ENCODE measurements at places on chromosomes 2 and 18.

GRCh38 chr2:204010628-204011560, 74.3 kb downstream of the ICOS start:
- DNase-seq, result no peak

GRCh38 chr18:48809365-48809764, 141.4 kb downstream of the SMAD7 start:
- no peak for DNase-seq

DNA sequence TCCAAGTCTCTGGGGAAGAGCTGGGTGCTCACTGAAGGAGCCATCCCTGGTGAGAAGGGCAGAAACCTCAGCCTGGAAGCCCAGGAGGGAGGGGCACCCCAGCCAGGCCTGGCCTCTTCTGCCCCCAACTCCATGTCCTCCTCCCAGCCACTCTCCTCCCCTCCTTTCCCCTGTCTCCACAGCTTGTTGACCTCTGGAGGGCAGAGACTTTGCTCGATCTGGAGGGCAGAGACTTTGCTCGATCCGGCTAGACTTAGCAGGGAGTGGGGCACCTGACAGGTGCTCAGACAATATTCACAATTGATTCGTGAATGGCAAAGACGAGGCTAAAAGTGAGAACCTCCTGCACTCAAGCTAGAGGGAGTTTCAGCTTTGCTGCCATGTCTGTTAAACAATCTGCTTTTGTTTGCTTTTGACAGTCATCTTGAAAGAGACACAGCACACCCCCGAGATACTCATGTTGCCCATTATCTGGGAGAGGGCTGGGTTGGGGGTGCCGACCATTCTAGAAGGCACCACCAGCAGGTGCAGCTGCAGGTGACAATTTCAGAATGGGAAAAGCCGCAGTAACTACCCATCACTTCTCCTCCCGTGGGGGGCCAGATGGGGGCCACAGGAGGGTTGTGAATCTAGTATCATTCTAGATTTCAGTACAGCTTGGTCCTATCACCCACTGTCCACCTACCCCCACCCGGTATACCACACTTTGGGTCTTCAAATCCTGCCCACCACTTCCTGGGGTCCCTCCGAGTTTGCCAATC, 54.8 kb downstream of the DNMT3A start:
- DNase-seq, result no peak

- DNase-seq, result no peak
Measured at GRCh38 chr2:231720292-231720986, 12.1 kb downstream of the PTMA start.

DNA sequence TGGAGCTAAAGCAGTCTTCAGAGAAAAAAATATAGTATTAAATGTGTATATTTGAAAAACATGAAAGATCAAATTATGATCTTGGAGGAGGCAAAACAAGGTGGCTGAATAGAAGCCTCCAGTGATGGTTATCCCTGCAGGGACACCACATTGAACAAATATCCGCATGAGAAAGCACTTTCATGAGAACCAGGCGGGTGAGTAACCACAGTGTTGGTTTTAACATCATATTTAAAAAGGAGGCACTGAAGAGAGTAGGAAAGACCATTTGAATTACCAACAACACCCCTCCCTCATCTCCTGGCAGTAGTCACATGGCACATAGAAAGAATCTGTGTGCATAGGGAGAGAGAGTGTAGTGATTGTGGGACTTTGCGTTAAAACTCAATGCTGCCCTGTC, 759.6 kb upstream of the NRXN1 start:
- DNase-seq, result no peak

GRCh38 chr2:205130111-205130829, 552.0 kb upstream of the NRP2 start:
- no peak for DNase-seq

GRCh38 chr2:197940382-197940781, 136.0 kb downstream of the PLCL1 start:
- DNase-seq, result peak; percentile 14

DNA sequence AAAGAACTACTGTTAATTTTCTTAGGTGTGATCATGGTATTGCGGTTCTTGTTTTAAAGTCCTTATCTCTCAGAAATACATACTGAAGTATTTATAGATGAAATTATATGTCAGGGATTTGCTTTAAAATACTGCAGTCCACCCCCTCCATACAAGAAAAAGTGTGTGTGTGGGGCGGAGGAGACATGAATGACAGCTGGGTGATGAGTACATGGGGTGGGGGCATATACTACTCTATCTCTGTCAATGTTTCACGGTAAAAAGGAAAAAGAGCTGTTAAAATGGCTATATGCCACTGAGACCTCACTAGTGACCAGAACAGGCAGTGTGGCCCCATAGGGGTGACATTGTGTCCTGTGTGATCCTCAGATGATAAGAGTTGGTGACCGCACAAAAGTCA, 54.1 kb downstream of the SPRED2 start:
- DNase-seq, result no peak

DNA sequence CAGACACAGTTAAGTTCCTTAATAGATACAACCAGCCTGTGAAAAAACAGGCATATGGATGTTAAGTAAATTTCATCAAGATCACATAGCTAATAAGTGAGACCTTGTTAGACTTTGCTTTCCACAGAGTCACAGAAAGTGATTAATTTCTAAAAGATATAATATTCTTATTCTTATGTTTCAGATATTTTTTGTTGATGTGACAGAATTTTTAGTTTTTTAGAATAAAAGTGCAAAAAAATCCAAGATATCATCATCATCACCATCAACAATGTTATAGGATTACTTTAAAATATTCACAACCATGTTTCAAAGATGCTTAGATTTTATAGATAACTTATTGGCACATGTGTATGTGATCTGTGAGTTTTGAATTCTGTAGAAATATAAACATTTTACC, 132.3 kb upstream of the ITGA4 start:
- DNase-seq, result no peak

- no peak for DNase-seq
Measured at GRCh38 chr2:48391616-48392015, 138.3 kb upstream of the STON1 start.

GRCh38 chr2:237324837-237325236, 89.1 kb downstream of the COL6A3 start:
- DNase-seq, result peak; percentile 40

DNA sequence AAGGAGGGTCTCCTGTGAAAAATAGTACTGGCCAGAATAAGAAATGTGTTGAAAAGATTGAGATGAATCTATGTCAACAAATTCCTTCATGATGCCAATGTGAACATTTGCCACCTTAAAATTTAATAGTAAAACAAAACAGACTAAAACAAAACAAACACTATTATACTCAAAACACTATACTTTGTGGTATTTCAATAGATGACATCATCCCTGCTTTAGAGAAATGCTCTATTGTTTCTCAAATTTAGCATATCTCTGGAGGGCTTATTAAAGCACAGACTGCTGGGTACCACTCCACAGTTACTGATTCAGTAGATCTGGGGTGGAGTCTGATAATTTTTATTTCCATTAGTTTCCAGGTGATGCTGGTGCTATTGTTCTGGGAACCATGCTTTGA, 579.4 kb upstream of the FAM98A start:
- no peak for DNase-seq

GRCh38 chr2:72386288-72386687, 238.6 kb upstream of the CYP26B1 start:
- DNase-seq, result no peak

- DNase-seq, result no peak
Measured at GRCh38 chr2:48180557-48180956, 274.3 kb upstream of the FBXO11 start.

GRCh38 chr2:54945391-54946219, 104.6 kb downstream of the RTN4 start:
- DNase-seq, result no peak

GRCh38 chr2:101883860-101884259, 107.9 kb upstream of the IL1R2 start:
- peak; percentile 9 for DNase-seq

- no peak for DNase-seq
Measured at GRCh38 chr2:160199683-160200389, at the start of gene ITGB6. Gene ITGB6, minus strand, starts transcription at chr2:160200272. Its CDS starts 209 bp downstream, at chr2:160200063.

- DNase-seq, result no peak
Measured at GRCh38 chr18:42168487-42168886, 213.5 kb downstream of the PIK3C3 start.

- peak; percentile 34 for DNase-seq
Measured at GRCh38 chr2:78068808-78069207, 546.6 kb upstream of the LRRTM4 start.

Data from SK-N-DZ (cell line).